Muscle of leg (tissue), 16 donors: ENCODE measurements at places on chromosomes 11 and 22. TPM values are rescaled to one million over a fixed set of nuclear protein-coding genes. Genes with fewer than 3 reads are reported as not detected.

GRCh38 chr11:63240098-63240497 is 3.3 kb downstream of the SLC22A25 start:
- no peak for DNase-seq

DNA sequence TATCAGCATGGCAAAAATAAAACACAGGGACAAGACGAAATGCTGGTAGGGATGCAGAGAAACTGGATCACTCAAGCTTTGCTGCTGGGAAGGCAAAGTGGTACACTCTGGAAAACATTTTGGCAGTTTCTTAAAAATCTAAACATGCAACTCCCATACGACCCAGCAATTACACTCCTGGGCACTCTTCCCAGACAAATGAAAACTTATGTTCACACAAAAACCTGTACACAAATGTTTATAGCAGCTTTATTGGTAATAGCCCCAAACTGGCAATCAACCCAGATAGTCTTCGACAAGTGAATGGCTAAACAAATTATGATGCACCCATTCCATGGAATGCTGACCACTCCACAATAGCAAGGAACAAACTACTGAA is 35.8 kb upstream of the PRR5 start:
- DNase-seq = no peak

DNA sequence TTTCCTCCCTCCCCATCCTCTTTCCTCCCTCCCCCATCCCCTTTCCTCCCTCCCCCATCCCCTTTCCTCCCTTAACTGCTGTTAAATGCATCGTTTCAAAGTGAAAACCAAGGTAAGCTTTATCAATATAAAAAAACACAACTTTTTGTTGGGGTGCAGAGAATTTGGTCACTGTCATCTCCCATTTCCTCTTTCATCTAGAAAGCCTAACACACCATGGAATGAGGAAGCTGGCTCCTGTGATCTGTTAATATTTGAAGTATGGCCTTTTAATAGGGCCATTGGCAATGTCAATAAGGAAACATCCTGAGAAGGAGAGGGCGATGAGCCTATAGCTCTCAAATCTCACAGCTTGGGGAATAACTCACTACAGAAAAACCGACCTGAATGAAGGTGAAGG is 7.0 kb downstream of the EXPH5 start:
- no peak for DNase-seq

DNA sequence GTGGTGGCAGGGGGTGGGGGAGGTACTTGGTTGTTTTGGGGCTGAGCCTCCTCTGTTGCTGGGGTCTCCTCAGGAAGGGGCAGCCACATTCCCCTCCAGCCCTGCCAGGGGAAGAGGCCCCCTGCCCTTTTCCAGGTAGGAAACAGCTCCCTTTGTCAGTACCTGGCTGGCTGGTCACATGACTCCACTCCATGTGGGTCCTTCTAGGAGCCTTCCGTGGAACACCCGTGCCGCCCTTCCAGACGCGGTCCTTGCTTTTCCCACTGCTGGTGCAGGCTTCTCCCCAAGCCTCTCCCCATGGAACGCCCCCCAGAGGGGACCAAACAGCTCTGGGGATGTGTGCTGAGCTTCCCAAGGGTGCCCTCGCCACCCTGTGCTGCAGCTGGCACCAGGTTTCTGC is 19.9 kb downstream of the IFT27 start:
- no peak for DNase-seq

- DNase-seq = no peak
Observed at GRCh38 chr11:126072801-126073594, 10.3 kb upstream of the CDON start.

- no peak for DNase-seq
Observed at GRCh38 chr11:125083312-125084056, 20.4 kb downstream of the SLC37A2 start.

- DNase-seq = peak; percentile 31
Observed at GRCh38 chr22:40982482-40983385, 31.6 kb downstream of the RBX1 start.

GRCh38 chr11:6894097-6894496 is 1.8 kb upstream of the OR2D2 start:
- no peak for DNase-seq

GRCh38 chr11:44966694-44967093 is 16.0 kb upstream of the TP53I11 start:
- no peak for DNase-seq

GRCh38 chr22:41976070-41976901 is 7.0 kb downstream of the SEPTIN3 start:
- DNase-seq = peak; percentile 24

- DNase-seq = no peak
Observed at GRCh38 chr11:63868399-63869064, 29.6 kb downstream of the MARK2 start.

DNA sequence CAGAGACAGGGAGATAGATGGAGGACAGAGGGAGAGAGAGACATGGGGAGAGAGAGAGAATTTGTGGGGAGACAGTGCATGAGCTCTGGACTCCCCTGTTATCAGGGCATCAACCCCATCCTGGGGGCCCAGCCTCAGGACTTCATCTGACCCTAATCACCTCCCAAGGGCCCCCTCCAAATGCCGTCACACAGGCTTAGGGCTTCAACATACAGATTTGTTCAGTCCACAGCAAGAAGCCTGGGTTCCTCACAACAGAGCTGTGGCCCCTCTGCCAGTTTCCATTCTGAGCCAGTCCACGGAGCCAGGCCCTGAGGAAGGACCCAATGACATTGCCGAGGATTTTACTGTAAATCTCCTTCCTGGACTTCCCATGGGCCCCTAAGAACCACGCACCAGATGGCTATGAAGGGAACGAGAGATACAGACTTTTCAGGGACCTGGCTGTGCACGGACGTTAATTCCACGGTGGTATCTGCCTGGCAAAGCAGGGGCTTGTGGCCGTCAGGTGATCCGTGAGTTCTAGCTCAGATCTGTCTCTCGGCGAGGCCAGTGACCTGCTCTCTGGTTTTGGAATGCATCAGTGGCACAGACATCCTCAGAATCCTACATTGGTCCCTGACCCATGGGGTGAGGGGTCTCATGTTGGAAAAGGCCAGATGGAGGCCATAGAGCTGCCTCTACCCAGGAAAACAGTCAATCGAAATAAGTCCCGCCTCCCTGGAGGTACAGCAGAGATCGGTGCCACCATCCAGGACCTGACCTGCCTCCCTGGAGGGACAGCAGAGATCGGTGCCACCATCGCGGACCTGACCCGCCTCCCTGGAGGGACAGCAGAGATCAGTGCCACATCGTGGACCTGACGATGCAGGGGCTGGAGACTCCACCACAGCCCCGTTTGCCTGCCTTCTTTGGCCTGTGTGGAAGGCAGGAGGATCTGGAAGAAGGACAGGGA is 8.7 kb upstream of the B4GALNT4 start:
- DNase-seq = no peak

DNA sequence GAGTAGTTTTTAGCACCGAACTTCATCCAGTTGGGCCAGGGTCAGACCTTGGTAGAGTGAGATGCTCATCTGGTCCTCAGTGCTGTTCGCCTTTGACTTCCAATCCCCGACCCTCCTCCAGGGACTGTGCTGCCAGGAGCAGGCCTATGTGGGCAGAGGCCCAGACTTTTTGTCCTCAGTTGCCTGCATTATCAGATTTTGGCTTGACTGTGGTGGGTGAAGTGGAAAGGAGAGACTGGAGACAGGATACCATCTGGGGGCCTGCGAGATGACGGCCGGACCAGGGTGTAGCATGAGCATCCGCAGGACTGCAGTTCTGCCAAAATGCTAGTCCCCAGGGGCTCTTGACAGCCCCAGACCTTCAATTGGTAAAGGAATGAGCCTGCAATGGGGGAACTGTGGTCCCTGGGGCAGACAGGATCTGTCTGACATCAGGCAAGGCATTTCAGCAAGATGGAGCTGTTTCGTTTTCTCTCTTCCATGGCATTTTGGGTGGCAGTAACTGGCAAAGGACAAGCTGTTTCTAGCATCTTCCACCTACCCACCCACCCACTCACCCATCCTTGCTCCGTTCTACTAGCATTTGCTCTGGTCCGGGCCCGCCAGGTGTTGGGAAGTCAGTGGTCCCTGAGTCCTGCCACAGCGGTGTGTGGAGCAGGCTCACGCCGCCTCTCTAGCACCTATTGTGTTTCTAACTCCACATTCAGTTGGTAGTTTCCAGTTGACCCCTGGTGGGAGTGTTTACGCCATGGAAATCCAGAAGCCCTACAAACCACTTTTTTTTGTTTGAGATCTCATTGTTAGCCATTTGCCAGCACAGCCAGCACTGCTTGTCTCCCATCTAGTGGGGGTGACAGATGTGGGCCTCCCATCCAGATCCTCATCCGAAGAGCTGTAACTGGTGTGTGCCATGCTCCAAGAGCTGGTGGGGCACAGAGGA is 53.5 kb downstream of the OTOG start:
- DNase-seq = no peak

GRCh38 chr22:32897400-32897799 is 95.9 kb downstream of the TIMP3 start:
- no peak for DNase-seq

The MAJIN gene
- polyA plus RNA-seq = not detected

The TREH gene
- 0.23 TPM for polyA plus RNA-seq

The PRG3 gene
- 0.51 TPM for polyA plus RNA-seq

The GLYATL1 gene
- polyA plus RNA-seq = 1.1 TPM

The EFEMP2 gene
- polyA plus RNA-seq = 90.2 TPM

The LINC01488 gene
- not detected for polyA plus RNA-seq

The SLC22A9 gene
- polyA plus RNA-seq = not detected

The GRAP2 gene
- polyA plus RNA-seq = 0.68 TPM
